NT2/D1 (cell line): ENCODE measurements at places on chromosomes 7 and 10.

DNA sequence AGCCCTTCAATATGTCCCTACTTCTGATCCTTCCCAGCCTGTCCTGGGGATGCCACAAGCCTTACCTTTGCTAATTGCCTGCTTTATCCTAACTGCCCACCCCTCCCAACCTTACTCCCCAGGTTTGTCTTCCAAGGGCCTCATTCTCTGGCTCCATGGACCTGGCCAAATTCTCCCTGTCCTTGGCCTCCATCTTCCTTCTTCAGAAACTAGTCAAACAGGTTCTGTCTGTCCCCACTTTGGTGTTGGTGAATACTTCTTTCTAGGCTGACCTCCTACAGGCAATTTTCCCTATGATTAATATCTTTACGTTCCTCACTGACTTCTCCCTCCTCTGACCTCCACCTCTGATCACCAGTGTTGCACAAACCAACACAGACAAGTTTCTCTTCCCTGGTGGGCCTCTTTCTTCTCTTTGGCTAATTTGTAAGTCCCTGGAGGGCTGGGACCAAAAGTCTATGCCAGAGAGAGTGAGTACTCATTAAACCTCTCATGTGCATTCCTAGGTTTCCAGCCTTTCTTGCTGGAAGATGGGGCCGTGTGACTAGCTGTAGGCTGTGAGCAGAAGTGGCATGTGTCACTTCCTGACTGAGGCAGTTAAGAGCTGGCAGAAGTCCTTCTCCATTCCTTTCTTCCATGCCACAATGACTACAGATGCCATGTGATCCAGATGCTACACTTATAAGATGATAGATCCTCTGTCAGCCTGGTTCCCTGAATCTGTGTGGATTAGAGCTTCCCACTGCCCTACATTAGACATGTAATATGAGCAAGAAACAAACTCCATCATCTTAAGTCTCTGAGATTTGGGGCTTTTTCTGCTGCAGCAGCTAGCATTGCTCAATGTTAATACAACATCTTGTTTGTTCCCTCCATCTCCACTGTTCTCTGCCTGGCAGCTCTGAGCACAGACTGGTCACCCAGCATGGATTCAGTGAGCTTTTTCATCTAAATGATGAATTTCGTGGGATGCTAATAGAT is 382.7 kb downstream of the RPS24 start:
- DNase-seq, result no peak

DNA sequence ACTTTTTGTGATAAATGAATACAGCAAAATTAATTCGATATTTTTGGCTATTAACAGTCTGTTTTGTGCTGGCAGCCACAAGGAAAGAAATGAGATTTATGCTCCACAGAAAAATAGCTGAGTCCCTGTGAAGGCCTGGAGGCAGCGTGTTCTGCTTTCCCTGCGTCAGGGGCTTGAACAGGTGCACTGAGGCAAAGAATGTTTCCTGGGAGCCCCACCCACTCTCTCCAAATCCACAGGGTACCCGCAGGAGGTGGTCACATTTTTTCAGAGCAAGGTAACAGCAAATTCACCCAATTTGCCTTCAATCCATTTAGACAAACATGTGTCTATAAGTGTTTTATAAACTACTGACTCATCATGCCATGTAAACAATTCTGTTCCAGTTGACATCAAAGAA is 308.1 kb downstream of the TCERG1L start:
- no peak for DNase-seq

- DNase-seq, result no peak
Observed at GRCh38 chr10:77230194-77230593, 407.4 kb downstream of the KCNMA1 start.

- no peak for DNase-seq
Observed at GRCh38 chr7:26141077-26141476, 10.9 kb upstream of the NFE2L3 start.

GRCh38 chr7:99740573-99741440 is 5.8 kb upstream of the CYP3A7 start:
- DNase-seq, result no peak

DNA sequence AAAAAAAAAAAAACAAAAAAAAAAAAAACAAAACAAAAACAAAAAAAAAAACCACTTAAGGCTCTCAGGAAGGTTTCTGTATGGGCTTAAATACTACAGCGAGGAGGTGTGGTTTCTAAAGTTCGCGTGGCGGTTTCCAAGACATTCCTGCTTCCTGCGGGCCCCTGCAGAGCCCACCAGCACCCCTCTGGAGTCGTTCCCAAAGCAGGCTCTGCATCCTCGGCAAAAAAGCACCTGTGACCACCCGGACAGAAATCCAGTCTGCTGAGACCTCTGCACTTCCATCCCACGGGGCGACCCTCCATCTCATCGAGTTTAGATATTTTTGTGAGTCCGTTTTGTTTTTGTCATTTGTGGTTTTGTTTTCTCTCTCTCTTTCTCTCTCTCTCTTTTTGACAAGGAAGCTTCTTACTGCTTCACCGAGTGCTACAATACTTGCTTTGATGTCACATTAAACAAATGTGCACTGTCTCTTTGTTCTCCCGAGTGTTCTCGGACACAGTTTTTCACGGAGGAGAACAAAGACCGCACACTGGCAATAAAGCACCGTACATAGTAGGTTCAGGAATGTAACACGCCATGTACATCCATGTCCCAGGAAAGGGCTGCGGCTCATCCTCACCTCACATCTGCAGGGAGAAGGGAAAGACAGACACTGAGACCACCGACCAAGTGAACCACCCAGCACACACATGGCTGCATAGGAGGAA is 21.5 kb downstream of the PDGFA start:
- DNase-seq, result no peak

DNA sequence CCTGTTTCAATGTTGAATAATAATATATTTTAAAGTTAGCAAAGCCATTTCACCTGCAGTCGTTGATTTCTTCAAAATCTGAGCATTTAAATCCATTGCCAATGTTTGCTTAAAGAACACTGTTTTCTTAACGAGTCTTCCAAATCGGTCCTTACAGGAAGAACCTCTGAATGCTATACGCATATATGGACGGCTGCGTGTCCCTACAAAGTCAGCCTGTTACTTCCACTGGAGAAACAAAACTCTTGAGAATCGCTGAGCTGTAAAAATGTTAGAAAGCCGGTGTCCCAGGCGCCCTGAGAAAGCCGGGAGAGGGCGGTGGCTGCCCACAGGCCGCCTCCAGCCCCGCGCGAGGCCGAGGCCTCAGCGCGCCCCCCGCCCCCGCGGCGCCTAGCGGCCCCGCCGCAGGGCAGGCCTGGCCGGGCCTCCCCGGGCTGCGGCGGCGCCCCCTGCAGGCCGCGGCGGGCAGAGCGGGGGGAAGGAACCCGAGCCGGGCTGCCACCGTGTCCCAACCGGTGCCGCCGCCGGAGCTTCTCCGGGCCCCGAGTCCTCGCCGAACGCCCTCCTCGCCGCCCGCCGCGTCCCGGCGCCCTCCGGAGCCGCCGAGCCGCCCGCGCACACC is at the start of gene FHIP2A:
Gene FHIP2A (plus strand): TSS at position 488 of the 622 bp plus-strand sequence. CDS start 299 bp downstream, outside the sequence.
- DNase-seq, result peak; percentile 46
